ENCODE measurements at places on chromosomes 2 and 18.

- no peak for DNase-seq
Observed at GRCh38 chr2:234771176-234771575, 180.6 kb upstream of the SH3BP4 start.

DNA sequence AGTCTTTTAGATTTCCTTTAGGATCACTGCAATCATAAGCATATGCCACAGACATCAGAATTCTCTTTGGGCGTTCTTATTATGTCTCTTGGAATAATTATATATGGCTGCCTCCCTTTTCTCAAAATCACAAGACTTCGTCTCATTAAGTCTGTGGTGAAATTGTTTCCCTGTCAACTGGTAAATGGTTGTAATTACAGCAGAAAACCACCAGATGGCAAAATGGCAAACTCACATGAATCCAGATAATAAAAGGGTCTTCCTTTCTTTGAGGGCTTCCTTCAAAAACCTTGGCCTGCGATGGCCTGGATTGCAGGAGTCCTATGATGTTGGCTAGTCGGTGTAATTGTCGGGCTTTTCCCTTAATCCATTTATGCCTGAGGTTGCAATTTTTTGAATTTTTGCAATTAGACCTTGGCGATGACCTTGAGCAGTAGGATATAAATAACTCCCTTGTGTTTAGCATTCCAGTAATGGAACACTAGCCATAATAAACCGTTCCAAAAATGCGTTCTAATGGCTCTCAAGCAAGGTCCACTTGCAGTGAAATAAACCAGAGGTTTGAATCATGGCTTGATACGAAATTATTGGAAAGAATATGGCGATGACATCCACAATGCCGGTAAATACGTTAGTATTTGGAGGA is 656.4 kb downstream of the MBD2 start:
- no peak for DNase-seq

- DNase-seq = no peak
Observed at GRCh38 chr2:212732860-212733259, 194.3 kb upstream of the ERBB4 start.

DNA sequence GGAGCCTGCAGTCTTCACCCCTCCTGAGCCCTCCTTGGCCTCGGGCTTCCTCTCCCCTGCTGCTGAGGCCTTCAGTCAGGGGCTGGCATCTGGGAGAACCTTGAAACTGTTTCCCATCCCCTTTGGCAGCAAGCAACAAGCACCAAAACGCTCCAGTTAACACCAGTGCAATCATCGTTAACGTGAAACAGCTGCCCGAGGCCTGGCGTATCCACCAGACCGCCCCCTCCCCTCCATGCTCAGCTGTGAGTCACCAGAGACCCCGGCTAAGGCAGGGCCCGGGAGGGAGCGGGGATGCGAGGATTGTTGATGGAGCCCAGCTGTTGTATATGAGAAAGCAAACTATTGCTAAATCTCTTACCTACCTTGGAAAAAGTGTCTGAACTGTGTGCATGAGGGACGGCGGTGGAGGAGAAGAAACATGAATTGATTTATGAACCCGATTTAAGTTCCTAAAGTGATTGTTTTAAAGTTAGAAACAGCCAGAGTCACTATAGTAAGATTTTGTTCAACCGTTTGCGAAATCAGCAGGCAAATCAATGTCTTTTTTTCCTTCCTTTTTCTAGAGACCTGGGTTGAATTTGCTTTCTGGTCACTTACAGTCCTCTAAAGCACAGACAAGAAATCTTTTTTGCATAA is 5.2 kb downstream of the ZFP36L2 start:
- peak; percentile 67 for DNase-seq

DNA sequence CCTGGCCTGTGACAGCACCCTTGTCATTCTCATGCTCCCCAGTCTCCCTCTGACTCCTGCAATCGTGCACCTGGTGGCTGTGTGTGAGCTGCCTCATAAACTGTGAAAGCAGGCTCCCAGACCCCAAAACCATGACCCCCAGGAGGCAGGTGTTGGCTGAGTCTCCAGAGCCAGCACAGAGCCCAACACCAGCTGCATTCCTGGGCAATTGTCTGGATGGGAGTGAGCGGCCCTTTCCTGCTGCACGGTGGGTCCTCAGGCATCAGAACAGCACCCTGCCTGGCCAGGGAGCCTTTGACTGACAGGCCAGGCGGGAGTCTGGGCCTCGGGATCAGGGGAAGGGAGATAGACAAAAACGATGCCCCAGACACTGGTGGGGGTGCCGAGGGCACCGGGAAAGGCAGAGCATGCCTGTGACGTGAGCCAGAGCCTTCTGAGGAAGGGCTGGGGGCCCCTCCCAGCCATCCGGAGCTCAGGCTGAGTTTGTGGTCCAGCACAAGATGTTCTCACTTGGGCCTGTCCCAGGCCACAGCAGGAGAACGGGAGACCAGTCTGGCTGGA is 135.1 kb upstream of the GPC1 start:
- no peak for DNase-seq

GRCh38 chr2:227717687-227718567 is at the start of gene SLC19A3:
Gene SLC19A3, minus strand, starts transcription at chr2:227718028. Its CDS starts 15,710 bp downstream, at chr2:227702318.
- DNase-seq = peak; percentile 98

DNA sequence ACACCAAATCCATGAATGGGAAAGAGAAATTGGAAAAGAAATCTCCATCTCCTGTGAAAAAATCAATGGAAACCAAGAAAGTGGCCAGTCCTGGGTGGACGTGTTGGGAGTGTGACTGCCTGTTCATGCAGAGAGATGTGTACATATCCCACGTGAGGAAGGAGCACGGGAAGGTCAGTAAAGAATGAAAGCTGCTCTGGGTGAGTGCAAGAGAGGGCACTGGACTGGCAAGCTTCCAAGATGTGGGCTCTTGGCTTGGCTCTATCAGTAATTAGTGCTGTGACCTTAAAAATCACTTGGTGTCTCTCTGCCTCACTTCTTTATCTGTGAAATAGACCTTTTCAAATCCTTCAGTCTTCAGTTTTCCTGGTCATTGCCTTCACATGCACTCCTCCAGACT is 89.0 kb downstream of the ZNF532 start:
- peak; percentile 60 for DNase-seq

- no peak for DNase-seq
Observed at GRCh38 chr2:65602603-65603235, 170.3 kb upstream of the SPRED2 start.

- no peak for DNase-seq
Observed at GRCh38 chr2:10688921-10689807, 611 bp downstream of the NOL10 start.

DNA sequence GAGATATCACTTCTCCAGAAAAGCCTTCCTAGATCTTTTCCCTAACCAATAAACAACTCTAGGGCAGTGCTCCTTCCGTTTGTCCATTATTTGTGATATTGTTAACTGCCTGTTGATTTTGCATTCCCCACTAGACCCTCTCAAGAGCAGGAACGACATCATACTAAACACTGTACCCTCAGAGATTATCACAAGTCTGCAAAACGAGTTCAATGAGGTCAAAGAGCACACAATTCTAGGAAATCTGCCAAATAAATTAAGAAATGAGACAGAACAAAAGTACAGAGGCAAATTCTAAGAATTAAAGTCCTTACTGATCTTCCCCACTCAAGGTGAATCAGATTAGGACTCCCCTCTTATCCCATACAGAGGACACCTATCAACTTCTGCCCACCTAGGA is 7.6 kb downstream of the RTTN start:
- no peak for DNase-seq

DNA sequence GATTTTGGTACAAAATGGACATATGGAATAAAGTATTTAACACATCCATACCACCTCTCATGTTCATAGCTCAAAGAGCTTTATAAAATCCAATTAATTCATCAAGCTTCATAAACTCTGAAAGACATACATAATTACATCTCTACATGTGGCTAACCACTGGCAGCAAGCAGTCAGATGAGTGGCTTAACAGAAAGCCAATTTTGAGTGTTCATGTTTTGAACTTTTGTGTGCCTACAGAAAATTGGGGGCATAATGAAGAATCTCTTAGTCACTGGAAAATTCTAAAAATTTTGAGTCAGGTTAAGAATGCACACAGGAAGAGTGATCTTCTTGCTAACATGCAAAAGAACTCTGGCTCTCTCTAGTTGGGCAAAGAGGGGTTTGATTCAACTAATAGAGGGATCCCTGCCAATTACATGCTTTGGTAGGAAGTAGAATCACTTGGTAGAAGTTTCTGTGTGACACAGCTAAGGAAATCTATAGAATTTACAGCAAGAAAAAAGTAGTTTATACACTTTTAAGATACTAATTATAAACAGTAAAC is 287.4 kb downstream of the NOL4 start:
- DNase-seq = no peak

DNA sequence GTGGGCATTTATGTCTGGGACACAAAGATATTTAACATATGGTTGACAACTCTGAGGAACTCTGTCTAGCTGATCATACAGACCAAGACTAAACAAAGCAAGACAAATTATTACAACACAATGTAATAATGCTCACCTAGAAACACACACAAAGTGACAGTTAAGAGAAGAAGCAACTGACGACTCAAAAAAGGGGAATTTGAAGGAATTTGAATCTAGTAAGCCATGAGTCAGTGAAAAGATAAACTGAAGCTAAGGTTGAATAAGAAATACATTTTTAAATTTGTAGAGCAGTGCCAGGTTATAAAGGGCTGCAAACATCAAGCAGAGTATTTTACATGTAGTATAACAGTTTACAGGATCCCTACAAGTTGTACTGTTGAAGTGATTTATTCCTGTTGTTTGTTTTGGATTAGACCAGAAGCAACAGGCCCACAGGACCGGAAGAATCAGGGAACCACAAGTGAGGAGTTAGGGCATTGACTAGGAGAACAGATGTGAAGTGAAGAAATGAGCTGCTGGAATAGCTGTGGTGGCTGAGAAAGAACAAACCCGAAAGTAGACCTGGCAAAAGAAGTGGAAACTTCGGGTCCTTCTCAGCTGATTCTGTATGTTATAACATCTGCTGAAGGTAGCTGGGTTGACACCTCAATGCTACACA is 35.6 kb downstream of the IFIH1 start:
- no peak for DNase-seq

DNA sequence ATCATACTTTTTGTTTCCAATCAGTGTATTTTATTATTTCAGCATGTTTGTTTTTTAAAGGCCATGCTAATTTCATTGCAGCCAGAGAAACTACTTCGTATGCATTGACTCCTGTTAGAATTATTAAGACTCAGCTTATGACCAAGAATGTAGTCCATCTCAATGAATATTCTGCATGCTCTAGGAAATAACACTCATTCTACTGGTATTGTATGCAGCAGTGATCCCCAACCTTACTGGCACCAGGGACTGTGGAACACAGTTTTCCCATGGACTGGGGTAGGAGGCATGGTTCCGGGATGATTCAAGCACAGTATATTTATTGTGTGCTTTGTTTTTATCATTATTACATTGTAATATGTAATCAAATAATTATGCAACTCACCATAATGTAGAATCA is 356.9 kb downstream of the DSEL start:
- no peak for DNase-seq

- no peak for DNase-seq
Observed at GRCh38 chr2:128717758-128718710, 399.4 kb upstream of the HS6ST1 start.

- no peak for DNase-seq
Observed at GRCh38 chr2:239959059-239959971, 65.8 kb downstream of the NDUFA10 start.

DNA sequence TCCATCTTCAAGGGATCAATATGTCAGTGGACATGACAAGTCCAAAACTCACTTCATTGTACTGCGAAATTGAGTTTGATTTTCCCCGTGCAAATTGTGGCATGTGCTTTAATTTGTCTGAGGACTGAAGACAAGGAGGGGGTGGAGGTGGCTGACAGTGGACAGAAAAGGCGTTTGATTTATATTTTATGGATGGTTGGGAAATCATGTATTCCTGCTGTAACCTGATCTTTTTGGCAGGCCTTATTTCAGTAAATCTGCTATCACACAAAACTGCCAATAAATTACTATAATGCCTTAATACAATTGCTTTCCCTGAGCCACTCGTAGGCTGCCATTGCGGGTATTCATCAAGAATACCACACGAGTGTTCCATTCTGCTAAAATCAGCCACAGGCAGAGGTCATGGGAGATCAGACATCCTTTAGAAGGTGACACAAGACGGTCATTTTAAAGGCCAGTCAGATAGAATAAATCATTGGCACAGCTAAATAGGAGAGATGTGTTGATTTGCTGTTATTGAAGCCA is 720.5 kb downstream of the MBD2 start:
- no peak for DNase-seq

DNA sequence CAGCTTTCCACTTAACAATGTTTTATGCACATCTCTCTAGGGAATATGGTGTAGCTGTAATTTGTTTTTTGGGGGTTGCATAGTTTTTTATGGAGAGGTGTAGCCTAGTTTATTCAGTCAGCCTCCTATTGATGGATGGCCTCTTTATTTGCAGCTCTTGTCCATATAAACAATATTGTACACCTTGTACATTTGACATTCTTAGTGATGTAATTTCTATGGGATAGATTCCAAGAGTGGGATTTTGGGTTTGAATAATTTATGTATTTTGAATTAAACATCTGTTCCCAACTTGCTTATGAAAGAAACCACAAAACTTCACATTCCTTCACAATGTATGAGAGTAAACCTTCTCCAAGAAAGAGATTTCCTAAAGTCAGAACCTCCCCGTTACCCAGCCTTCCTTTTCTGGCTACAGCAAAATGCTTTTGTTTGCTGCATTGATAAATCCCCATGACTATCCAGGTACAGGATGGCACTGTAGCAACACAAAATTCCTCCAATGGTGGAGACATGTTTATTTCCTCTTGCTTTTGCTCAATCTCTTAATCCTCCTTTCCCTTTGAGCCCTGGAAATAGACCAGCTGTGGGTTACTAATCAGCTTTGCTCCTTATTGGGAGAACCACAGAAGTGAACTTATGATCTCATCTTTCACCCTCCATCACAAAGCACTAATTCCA is 58.4 kb upstream of the GALR1 start:
- DNase-seq = no peak

DNA sequence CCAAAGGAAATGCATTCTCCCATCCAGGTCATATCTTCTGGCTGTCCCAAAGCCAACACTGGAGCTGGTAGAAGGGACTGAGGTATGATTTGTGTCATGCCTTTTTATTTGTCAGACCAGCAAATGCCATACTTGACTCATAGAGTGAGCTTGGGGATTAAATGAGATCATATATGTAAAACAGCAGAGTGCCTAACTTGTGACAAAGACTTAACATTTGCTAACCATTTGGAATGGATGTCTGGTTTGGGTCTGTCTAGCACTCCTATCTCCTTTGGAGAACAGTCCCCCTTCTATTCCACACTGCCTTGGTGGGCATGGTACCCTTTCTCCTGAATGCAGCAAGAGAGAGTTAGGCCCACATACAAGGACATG is 128.5 kb upstream of the LGALSL start:
- DNase-seq = no peak

- no peak for DNase-seq
Observed at GRCh38 chr2:38509314-38509946, 93.3 kb downstream of the HNRNPLL start.

DNA sequence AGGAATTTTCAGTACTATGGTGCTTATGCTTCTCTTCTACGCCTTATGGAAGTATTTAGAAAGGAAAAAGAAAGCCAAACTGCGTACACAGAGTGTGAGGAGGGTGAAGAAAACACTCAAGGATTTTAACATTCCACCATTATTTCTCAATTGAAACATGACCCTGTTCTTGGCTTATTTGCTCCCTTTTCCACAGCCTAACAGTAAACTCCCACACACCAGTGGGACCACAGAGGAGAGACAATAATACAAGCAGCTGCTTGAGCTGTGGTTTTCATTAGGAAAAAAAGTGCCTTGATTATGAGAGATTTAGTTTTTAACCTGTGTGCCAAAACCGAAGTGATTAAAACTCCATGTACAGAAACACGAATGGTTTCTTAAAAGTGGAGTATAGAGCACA is 134.3 kb downstream of the MEP1B start:
- DNase-seq = no peak

- DNase-seq = no peak
Observed at GRCh38 chr2:236712961-236713673, 143.5 kb downstream of the ACKR3 start.
